ENCODE measurements at places on chromosomes 6 and 20.

DNA sequence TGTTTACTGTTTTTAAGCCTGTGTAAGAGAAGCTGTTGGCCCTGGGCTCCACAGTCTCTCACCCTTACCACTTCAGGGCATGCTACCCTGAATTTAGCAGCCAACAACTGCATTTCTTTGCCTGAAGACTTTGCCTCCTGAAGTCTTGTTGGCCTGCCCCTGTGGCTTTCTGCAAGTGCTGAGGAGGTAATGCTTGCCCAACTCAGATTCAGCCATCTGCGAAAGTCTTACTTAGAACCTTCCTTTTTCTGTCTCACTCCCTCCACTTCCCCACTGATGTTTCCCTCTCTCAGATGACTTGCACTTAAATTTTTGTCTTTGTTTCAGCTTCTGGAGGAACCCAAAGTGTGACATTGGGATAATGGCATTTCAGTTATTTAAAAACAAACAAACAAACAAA is 11.8 kb upstream of the IBTK start:
- no peak for DNase-seq

DNA sequence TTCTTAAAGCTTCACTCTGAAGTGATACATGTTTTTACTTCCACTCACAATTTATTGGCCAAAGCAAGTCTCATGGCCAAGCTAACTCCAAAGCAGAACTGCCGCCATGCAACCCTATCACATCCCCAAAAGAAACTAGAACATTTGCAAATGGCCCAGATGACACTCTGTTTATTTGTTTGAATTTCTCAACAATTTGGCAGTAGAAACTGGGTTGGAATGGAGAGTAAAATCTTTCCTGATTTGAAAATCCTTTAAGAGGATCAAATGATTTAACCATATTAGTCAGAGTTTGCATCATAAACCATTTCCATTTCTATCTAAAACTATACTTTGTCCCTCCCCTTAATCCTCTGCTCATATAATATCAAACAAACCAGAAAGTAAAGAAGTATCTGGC is 39.1 kb upstream of the E2F3 start:
- no peak for DNase-seq

DNA sequence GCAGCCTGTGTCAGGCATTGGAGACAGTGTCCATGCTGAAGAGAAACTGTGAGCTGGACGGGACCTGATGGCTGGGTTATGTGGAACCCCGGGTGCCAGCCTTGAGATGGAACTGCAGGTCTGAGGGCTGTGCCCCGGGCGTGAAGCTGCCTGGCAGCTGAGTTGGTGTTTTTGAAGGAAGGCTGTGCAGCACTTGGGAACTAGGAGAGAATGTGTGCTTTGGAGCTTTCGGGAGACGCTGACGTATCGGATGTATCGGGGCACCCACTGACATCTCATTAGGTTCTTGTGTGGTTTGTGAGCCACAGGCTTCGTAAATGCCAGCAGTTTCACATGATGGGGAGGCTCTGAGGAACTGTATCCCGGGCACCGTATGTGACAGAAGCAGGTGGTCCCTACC is 2.2 kb downstream of the DLGAP4 start:
- no peak for DNase-seq

GRCh38 chr6:142914369-142914768 is 30.6 kb downstream of the HIVEP2 start:
- DNase-seq: no peak

DNA sequence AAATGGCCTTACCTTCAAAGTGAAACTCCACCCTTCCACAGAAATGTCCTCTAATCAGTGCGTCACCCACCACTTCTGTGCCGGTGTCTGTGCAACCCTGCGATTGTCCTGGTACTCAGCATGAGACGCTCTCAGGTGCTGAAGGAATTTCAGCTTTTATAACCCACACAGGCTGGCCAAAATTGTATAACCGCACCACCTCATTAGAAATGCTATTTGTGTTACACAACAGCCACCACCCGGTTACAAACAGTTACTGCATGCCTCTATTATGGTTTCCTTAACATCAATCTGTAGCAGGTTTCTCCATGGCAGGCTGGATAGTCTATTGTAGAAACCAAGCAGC is 51.5 kb downstream of the SLC23A2 start:
- DNase-seq: no peak

DNA sequence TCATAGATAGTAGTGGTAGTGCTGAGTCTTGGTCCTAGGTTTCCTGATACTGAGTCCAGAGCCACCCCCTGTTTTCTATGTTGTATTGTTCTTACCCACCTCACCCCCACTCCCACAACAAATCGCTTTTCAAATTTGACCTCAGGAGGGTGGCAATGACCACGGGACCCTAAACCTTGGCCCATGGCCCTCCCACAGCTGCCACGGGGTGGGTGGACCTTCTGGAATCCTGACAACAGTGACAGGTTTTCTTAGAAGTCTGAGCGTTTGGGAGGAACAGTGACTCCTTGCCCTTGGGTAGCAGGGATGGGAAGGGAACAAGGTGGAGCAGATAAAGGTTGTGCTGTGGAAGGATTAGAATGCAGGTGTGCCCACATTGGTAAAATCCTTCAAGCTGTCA is 36.9 kb downstream of the TGM3 start:
- DNase-seq: no peak

- no peak for DNase-seq
These were observed 40.6 kb upstream of the TPD52L1 start for GRCh38 chr6:125112934-125113333.

DNA sequence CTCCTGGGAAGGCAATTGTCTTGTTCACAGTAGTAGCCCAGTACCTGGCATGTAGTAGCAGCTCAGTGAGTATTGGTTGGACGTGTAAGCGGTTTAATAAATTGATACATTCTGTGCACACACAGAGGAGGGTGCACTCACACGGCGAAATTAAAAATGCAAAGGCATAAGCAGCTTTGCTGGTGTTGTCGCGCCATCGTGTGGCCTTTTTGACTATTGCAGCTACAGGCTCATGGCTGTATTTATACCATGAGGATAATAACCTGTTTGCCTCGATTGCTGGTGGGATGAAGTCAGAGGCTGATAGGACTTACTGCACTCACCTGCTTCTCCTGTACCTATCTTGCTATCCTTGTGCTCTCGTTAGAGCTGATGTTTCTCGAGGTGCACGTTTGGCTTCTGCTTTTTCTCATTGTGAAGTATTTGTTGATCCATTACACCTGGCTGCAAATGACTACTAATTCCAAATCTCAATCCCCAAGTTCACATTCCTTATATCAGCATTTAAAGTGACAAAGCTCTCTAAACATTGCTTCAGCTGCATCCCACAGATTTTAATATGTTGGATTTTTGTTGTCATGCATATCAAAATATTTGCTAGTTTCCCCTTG is 61.5 kb downstream of the TBXT start:
- peak; percentile 52 for DNase-seq

DNA sequence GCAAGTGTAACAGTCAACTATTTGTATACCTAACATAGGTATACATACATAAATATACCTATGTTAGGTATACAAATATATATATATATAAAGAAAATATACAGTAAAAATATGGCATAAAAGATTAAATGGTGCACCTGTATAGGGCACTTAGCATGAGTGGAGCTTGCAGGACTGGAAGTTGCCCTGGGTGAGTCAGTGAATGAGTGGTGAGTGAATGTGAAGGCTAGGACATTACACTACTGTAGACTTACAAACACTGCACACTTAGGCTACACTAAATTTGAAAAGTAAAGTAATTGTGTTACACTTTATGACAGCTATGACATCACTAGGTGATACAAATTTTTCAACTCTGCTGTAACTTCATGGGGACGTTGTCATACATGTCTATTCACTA is 65.6 kb downstream of the CDC5L start:
- DNase-seq: no peak

GRCh38 chr6:157148391-157149323 is 174.7 kb downstream of the TMEM242 start:
- DNase-seq: no peak

- no peak for DNase-seq
These were observed 27.6 kb downstream of the TINAG start for GRCh38 chr6:54335871-54336270.

GRCh38 chr20:20553541-20553940 is 158.9 kb downstream of the RALGAPA2 start:
- no peak for DNase-seq

DNA sequence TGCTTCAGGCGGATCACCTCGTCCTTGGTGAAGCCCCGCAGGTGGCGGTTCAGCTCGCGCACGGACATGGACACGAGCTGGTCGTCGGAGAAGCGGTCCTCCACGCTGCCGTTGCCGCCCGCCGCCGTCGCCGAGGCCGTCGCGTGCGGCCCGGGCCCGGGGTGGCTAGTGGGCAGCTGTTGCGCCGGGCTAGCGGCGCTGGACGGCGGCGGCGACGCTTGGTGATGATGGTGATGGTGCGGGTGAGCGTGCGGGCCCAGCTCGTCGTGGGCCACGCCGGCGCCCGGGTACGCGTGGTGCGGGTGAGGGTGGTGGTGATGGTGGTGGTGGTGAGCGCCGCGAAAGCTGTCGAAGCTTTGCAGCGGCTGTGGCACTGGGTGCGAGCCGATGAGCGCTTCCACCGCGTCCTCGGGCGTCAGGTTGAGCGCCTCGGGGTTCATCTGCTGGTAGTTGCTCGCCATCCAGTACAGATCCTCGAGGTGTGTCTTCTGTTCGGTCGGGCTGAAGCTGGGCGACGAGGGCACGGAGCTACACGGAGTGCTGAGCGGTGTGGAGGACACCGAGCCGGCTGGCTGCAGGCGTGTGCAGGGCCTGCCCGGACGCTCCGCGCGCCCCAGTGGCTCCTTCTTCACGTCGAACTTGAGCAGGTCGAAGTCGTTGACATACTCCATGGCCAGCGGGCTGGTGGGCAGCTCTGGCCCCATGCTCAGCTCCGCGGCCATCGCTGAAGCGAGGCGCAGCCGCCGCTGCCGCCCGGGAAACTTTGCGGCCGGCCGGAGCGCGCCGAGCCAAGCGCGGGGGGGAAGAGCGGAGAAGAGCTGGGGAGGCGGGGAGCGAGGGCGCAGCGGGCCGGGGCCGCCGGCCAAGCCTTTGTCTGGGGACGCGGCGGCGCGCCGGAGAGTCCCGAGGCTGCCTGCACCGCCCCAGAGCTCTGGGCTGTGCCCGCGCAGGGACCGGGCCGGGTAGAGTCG is 622 bp downstream of the MAFB start:
- peak; percentile 66 for DNase-seq

GRCh38 chr20:48845721-48846306 is 18.0 kb upstream of the PREX1 start:
- no peak for DNase-seq

- no peak for DNase-seq
These were observed 36.3 kb downstream of the KIF25 start for GRCh38 chr6:168033791-168034190.

DNA sequence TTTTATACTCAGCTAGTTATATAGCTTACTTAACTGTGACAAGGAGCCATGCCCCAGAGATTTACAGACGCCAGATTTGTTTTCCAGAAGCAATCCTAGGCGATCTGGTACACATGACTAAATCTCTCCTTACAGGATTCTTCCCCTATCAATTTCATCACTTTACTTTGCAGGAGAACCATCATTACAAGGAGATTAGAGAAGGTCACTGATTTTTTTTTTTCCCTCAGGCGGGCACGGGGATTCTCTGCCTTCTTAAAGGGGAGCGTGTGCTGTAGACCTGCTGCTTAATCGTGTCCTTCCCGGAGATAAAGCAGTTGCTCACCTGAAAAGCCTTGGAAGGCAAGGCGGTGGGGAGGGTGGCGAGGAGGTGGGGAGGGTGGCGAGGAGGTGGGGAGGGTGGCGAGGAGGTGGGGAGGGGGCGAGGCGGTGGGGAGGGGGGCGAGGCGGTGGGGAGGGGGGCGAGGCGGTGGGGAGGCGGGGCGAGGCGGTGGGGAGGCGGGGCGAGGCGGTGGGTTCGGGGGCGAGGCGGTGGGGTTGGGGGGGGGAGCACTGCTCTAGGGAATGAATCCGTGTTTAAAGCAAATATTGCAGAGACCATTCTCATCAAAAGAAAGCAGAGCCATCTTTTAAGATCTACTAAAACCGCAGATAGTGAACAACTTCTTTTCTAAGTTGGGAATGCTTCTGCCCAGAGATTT is 14.3 kb upstream of the MRAP2 start:
- DNase-seq: no peak

GRCh38 chr6:92708270-92708669 is 711.1 kb downstream of the EPHA7 start:
- no peak for DNase-seq

DNA sequence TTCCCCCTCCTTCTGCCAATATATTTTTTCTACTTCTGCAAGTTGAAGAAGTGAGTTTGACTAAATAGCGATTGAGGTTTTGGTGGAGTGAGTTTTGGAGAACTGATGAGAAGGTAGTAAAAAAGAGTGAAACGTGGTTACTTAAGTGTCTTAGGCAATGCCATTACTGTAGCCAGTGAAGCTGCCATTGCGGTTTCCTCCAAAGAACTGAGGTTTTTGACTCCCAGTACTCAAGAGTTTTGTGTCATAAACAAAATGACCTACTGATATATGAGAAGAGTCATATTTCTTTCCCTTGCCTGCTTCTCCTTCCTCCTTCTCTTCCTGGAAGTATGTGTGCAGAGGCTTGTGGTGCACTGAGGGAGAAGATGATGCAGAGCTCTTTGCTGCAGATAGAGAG is 554.5 kb upstream of the MAP3K7 start:
- DNase-seq: no peak

GRCh38 chr6:43939281-43940070 is 169.5 kb downstream of the VEGFA start:
- no peak for DNase-seq

DNA sequence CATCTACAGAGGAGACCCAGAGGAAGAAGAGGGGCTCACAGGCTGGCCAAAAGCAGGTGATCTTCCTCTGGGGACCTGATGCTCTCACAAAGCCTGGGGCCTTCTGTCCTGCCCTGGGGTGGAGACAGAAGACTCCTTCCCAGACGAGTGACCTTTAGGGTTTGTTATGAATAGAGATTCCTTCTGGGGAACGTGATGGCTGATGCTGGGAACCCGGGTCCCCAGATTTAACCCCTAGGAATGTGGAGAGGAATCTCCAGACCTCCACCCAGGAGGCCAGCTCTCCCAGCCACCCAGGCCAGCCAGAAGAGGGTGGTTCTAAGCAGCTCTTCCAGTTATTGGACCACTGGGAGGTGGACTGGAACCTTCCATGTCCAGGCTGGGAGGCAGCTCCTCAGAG is 16.8 kb upstream of the CCN5 start:
- DNase-seq: no peak

- DNase-seq: no peak
These were observed 3.9 kb upstream of the TRIM38 start for GRCh38 chr6:25958700-25959162.

DNA sequence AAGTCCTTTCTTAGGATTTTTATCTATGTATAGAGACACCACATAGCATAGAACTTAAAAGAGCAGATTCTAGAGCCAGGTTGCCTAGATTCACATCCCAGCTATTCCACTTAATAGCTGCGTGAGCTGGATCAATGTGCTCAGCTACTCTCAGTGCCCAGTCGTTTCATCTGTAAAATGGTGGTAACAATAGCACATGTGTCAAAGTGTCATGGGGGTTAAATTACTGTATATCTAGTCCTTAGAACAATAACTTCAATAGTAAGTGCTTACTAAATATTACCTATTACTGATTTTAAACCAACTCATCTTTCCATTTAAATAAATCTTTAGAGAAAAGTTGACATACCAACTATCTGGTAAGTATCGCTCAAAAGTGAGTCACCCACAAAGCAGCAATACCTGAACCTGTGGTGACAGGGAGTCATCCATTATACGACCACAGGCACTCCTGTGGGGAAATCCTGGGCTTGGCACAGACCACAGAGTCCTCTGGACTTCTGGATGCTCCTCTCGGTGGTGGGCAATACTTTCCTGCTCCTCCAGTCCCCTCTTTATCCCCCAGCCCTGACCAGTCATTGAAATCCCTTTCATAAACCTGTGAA is 154.8 kb downstream of the PDSS2 start:
- no peak for DNase-seq

All from small intestine (tissue), 16 donors.